H1 (cell line): ENCODE measurements at places on chromosomes 13 and 19. TPM values are rescaled to one million over a fixed set of nuclear protein-coding genes. Genes with fewer than 3 reads are reported as not detected.

The DPF1 gene
- total RNA-seq = 15.2 and 15.6 TPM in 2 replicates

The MISP3 gene
- 0.92 and 1.4 TPM in 2 replicates for total RNA-seq

DNA sequence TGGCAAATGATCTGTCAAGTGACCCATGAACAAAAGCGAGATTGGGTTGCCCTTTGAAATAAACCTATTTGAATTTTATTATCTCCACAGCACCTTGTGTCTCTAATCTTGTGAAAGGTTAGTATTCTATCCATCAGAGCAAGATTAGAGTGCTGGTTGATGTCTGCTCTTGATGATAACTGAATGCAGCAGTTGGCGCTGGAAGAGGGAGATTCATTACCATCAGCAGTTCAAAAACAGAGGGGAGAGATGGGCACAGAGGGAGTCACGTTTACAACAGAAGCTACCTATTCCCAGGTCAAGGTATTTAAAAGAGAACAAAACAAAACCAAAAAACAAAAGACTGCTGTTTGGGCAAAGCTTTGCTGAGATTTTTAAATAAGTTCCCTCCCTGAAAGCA lies 588.1 kb downstream of the GPC6 start:
- DNase-seq = no peak

GRCh38 chr13:45119469-45119990 lies 780 bp upstream of the GTF2F2 start:
- no peak for DNase-seq
